Activated CD4-positive, CD25-positive, alpha-beta regulatory T cell (primary cell): ENCODE measurements at places on chromosomes 1 and 21.

DNA sequence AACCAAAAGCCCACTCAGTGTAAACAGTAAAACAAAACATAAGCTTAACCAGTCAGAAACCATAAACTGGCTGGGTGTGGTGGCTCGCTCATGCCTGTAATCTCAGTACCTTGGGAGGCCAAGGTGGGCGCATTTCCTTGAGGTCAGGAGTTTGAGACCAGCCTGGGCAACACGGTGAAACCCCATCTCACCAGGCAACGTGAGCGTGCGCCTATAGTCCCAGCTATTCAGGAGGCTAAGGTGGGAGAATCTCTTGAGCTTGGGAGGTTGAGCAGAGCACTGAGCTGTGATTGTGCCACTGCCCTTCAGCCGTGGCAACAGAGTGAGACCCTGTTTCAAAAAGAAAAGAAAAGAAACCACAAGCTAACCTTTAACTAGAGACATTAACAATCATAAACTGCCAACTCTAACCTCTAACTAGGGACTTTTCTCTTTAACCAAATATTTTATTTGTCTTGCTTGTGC lies 13.1 kb upstream of the PRRC2C start:
- no peak for DNase-seq

GRCh38 chr1:167312871-167313270 lies 92.2 kb downstream of the POU2F1 start:
- DNase-seq: no peak

- no peak for DNase-seq
Observed at GRCh38 chr1:76066394-76066793, 8.2 kb upstream of the ST6GALNAC3 start.

GRCh38 chr1:68777851-68778250 lies 281.0 kb upstream of the DEPDC1 start:
- DNase-seq: no peak

- DNase-seq: no peak
Observed at GRCh38 chr1:211198111-211198510, 61.1 kb upstream of the RCOR3 start.

DNA sequence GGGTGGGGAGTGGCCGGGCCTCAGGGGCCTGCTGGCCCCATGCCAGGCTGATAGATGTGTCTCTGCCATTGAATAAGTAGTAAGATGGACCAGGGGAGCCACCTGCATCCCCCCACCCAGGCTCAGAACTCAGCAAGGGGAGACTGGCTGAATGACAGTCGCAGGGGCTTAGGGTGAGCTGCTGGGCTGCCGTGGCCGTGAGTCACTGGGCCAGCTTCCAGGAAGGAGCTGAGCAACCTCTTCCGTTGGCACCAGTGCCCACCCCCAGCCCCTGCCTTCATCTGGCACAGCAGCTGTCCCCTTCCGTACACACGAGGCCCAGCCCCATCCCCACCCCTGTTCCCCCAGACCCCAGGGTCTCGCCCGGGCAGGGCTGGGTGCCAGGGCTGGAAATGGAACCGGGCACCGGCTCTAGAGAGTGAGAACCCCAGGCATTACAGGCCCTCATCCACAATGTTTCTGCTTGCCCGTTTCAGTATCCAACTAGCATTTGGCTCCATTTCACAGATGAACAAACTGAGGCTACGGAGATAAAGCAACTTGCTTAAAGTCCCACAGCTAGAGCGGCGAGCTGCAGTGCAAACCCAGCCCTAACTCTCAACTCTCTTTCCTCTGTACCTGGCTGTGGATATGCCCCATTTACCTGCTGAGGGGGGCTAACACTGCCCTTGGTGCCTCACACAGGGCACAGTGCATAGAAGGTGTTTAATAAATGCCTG lies 10.2 kb downstream of the WNT4 start:
- no peak for DNase-seq

- DNase-seq: no peak
Observed at GRCh38 chr1:174114788-174115448, 44.4 kb upstream of the RABGAP1L start.

DNA sequence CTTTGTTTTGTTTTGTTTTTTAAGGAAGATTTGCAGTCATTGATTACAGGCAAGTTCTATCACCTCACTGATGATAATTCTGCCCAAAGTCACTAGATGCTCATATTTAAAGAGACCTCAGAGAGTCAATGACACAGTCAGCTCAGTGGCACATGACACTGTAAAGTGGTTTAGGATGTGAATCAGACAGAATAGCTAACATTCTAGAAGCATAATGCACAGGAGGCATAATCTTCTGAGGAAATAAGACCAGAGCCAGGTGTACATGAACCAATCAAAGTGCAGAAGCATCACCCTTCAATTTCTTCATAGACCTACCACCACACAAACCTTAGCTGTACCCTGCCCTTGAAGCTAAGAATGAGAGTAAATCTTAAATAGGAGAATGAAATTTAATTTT lies 268.5 kb downstream of the BRINP2 start:
- DNase-seq: no peak

GRCh38 chr1:197967066-197967465 lies 49.9 kb downstream of the LHX9 start:
- no peak for DNase-seq

- no peak for DNase-seq
Observed at GRCh38 chr1:37047542-37047941, 13.2 kb upstream of the GRIK3 start.

DNA sequence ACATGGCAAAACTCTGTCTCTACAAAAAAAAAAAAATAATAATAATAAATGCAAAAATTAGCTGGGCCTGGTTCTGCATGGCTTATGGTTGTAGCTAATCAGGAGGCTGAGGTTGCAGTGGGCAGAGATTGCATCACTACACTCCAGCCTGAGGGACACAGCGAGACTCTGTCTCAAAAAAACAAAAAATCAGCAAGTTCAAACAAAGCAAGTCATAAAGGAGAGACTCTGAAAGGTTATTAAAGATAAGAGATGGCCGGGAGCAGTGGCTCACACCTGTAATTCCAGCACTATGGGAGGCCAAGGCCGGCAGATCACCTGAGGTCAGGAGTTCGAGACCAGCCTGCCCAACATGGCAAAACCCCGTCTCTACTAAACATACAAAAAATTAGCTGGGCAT lies 28.8 kb downstream of the COP1 start:
- no peak for DNase-seq

GRCh38 chr1:60118085-60118484 lies 44.5 kb upstream of the C1orf87 start:
- DNase-seq: no peak

- no peak for DNase-seq
Observed at GRCh38 chr1:100584761-100585745, 47.1 kb downstream of the GPR88 start.

GRCh38 chr1:244297616-244298015 lies 154.1 kb downstream of the ADSS2 start:
- no peak for DNase-seq

- no peak for DNase-seq
Observed at GRCh38 chr1:158016651-158017335, 23.3 kb downstream of the KIRREL1 start.

- no peak for DNase-seq
Observed at GRCh38 chr1:117821774-117822482, 107.5 kb downstream of the GDAP2 start.

GRCh38 chr1:18949686-18950400 lies 6.6 kb downstream of the IFFO2 start:
- no peak for DNase-seq

DNA sequence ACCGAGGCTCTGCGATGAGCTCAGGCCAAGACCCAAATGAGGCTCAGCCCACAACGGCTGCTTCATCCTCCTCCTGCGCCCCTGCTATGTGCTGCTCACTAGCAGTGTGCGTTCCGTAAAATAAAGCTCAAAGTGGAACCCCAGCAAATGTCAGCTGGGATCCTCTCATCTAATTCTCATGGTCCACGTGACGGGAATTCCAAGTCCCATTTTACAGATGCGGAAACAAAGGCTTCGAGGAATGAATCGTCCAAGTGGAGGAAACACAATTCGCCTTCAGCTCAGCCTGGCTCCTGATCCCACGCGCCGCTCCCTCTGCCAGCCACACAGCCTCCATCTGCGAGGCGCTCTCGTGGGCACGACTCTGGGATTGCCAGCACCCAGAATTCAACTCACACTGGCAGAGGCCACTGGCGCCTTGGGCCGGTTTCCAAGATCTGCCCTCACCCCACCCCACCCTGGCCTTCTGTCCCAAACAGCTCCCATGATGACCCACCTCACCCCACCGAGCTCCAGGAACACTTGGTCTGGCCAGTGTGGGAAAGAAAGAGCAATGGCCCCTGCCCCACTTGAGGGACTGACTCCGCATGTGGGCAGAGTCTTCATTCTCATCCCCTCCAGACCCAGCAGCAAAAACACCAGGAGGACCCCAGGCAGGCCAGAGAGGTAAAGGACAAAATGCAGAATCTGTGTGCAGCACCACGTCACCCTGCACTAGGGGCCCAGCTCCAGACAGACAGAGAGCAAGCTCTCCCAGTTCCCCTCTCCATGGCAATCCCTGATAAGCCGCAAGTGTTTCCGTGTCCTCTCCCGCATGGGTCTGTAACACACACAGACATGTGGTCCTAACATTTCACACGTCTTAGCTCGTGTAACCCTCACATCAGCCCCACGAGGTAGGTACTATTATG lies 10.5 kb downstream of the CASZ1 start:
- DNase-seq: no peak

- no peak for DNase-seq
Observed at GRCh38 chr1:243475966-243476365, 220.1 kb downstream of the SDCCAG8 start.
